ENCODE measurements at places on chromosomes 2 and 18.

- DNase-seq = no peak
These were observed 29.4 kb downstream of the COL4A4 start for GRCh38 chr2:227134591-227134990.

DNA sequence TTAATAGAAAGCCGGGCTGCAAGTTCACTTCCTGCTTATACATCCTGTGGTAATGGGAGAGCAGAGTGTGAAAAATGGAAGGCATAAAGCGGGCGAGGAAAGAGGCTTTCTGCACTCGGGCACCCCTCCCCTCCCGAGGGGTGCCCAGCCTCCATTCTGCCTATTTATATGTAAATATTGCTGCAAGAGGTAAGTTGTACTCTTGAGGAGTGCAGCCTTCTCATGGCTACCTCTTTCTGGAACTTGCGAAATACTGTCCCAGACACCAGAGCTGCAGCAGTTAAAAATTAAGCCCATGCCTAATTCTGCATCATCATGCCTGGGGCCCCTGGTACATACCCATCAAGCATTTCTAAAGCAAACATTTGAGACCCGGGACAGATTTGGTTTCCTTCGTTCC is 156.0 kb downstream of the GBX2 start:
- no peak for DNase-seq

GRCh38 chr2:222663479-222663878 is 7.6 kb upstream of the FARSB start:
- DNase-seq = no peak

DNA sequence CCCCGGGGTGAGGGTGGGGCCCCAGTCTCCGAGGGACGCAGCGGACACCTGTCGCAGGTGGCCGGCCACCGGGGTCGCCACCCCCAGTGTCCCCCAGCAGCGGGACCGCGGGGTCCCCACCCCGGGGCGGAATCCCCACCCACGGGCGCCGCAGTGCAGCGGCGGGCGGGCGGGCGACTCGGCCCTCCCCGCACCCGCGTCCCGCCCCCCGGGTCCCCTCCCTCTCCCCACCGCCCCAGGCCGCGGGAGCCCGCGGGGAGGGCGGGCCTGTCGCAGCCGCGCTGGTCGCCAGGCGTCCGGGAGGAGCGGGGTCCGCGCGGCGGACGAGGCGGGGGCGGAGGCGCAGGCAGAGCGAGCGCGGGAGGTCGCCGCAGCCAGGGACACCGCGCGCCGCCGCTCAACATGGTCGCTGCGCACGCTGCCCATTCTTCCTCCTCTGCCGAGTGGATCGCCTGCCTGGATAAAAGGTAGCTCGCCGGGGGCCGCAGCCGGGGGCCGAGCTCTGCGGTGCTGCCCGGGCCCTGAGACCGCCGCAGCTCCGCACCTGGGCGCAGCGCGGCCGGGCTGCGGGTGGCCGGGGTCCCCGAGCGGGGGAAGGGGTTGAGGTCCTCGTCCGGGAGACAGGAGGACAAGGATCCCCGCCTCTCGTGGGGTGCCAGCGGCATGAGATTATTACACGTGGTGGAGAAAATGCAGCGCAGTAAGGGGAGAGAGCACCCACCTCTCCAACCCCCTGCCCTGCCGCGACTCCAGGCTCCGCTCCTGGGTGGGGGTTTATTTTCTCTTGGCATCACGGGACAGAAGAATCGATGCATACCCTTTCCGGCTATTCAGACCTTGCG is at the start of gene RAPGEF4:
TSS of gene RAPGEF4 (plus strand) at position 264 of the 842 bp plus-strand sequence. CDS start at position 403, 139 bp downstream.
- no peak for DNase-seq

- DNase-seq = peak; percentile 69
These were observed 1.0 kb upstream of the LDLRAD4 start for GRCh38 chr18:13217466-13217961.

DNA sequence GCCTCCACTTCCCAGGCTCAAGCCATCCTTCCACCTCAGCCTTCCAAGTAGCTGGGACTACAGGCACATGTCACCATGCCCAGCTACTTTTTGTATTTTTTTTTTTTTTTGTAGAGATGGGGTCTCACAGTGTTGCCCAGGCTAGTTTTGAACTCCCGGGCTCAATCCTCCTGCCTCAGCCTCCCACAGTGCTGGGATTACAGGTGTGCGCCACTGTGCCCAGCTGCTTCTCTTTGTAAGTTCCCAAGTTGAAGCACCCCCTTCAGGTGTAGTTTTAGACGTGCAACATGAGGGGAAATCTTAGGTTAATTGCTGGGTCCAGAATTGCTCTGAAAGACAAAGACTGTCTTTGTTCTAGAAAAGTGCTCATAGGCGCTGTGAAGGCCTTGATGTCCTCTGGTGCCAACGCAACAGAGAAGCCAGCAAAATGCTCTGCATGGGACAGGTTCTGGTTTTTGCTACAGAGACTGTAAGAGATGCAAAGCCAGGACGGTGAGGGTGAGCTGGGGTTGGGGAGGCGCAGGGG is 46.6 kb downstream of the RRM2 start:
- DNase-seq = no peak

- DNase-seq = no peak
These were observed 40.3 kb upstream of the ZSWIM2 start for GRCh38 chr2:186889101-186889879.

DNA sequence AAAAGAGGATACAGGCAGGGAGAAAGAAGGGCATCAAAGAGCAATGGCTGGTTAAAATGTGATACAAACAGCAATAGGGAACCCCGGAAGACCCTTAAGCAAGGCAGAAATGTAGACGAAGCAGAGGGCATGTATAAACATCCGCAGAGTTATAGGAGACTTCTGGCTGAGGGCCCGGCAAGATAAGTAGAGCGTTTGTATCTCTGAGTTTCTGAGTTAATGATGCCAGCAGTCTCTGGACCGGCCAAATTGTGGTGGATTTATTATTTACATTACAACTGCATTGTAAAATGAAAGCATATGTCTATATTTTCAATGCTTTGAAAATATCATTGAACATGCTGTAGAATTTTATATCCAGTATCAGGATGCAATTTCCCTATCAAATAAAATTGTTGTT is 148.0 kb upstream of the KCTD1 start:
- no peak for DNase-seq

- no peak for DNase-seq
These were observed 187.4 kb downstream of the LPIN1 start for GRCh38 chr2:11933854-11934253.

GRCh38 chr2:70397186-70397585 is 95.3 kb upstream of the FAM136A start:
- DNase-seq = no peak

DNA sequence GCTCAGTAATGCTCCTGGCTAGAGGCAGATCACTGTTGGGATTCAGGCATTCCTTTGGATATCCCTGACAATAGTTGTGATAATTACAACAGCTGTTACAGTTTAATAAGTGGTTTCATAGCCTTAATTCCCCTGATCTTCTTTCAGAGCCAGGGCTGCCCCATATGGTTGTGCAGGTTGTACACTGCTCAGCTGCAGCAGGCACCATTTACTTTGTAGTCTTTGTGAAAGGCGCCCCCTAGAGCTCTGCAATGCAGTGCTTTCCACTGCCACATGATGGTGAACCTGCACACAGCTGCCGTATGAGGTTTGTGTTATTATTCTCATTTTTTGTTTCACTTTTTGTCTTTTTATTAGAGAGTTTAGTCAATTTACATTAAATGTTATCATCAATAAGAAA is 239.1 kb downstream of the KCNS3 start:
- no peak for DNase-seq

- DNase-seq = no peak
These were observed at the start of gene TCF23 for GRCh38 chr2:27148801-27149439. Gene TCF23 (plus strand): TSS chr2:27149004. CDS start chr2:27149134, 130 bp downstream.

DNA sequence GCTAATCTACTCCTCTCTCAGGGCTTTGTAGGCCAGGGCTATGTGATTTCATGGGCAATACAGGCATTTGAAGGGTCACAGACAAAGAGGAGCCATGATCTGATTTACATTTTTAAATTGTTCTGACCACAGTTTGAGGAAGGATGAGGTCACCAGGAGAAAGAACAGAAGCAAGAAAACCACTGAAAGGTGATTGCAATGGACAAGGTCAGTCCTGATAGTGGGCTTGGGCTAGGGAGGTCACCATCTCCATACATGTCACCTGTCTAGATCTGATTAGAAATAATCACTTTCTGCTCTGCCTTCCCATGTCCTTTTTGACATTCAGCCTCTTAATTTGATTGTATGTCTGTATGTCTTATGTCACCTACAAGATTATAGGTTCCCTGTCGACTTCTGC is 248.9 kb upstream of the CWC22 start:
- no peak for DNase-seq

GRCh38 chr2:239328351-239329191 is 72.2 kb downstream of the HDAC4 start:
- no peak for DNase-seq

GRCh38 chr2:47039913-47040562 is 115.1 kb downstream of the STPG4 start:
- DNase-seq = no peak

GRCh38 chr2:84137034-84137433 is 322.0 kb downstream of the SUCLG1 start:
- no peak for DNase-seq

GRCh38 chr2:63569740-63570139 is 18.5 kb downstream of the WDPCP start:
- no peak for DNase-seq

GRCh38 chr2:19358242-19359020 is at the start of gene OSR1:
Gene OSR1 (minus strand): TSS chr2:19358623. CDS start chr2:19353805, 4,818 bp downstream.
- peak; percentile 34 for DNase-seq

- DNase-seq = no peak
These were observed 12.3 kb upstream of the MEP1B start for GRCh38 chr18:32177530-32177929.

DNA sequence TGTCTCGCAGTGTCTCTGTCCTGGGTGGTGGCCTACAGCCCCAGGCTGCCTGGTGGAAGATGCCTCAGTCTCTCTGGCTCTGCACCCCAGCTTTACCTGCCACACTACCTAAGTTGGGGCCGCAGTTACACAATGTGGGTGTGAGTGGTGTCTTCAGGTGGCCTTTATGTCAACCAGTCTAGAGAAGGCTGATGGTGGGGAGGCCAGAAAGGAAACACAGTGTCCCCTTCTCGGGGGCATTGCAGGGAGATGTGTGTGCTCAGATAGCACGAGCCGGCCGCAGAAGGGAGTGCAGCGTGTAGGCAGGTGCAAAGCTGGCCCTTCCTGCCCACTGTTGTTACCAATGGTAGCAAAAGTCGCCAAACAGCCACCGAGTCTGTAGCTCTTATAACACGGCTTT is 216.1 kb downstream of the SH3RF3 start:
- DNase-seq = no peak

- DNase-seq = no peak
These were observed 138.9 kb upstream of the PELI1 start for GRCh38 chr2:64283006-64283570.

DNA sequence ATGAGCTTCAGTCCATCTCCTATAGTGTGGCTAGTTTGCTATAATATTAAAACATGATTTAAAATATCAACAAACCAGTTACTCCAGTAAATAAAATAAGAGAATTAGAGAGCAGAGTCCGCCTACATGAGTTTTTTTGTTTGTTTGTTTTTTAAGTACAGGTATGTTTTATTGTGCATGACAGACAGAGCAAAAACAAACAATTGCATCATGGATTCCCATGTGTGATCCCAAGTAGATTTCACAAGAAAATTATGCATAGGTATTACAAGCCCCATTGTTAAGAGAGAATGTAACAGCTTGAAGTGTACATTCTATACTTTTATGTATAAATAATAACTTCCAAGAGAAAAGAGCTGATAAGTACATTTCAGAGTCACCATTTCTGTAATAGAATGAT is 21.0 kb downstream of the SULT1C3 start:
- no peak for DNase-seq

GRCh38 chr2:170297496-170297895 is 119.5 kb downstream of the MYO3B start:
- DNase-seq = no peak

GRCh38 chr2:8540552-8541055 is 141.3 kb upstream of the ID2 start:
- no peak for DNase-seq

- no peak for DNase-seq
These were observed 733.7 kb upstream of the FAM98A start for GRCh38 chr2:34332813-34333212.

DNA sequence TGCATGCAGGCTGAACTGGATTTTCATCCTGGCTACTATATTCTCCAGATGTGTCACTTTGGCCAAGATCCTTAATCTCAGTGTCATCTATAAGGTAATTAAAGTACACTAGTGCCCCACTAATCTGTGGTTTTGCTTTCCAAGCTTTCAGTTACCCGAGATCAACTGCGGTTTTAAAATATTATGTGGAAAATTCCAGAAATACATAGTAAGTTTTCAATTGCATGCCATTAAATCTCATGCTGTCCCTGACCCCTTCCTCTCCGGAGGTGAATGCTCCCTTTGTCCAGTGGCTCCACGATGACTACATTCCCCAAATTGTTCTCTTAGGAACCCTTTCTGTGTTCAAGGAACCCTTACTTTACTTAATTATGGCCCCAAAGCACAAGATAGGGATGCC is 5.3 kb upstream of the TYMS start:
- no peak for DNase-seq

DNA sequence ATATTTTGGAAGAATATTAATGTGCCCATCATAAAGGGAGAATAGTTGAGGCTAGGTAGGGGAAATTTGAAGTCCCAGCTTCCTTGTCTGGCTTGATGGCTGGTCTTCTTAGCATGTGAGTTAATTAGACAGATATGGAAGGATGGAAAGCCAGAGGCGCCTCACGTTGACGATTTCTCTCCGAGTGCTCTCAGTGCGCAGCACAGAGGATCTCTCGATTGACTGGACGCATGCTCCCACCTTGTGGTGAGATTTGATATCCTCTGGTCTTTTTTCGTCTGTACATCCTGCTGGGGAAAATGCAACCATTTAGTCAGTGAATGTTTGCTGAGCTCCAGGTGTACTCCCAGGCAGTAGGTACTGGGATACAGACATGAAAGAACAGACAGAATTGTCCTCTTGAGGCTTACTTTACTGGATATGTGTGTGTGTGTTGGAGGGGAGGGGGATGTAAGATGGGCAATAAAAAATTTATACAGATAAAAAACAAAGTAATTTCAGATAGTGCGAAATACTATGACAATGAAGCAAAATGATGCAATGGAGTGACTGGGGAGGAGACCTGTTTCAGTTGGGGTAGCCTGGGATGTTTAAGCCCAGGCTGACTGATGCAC is 66.9 kb upstream of the ZNG1B start:
- DNase-seq = peak; percentile 75

- no peak for DNase-seq
These were observed 84.4 kb upstream of the HS6ST1 start for GRCh38 chr2:128402911-128403670.

GRCh38 chr2:64686283-64686956 is 32.7 kb upstream of the SERTAD2 start:
- DNase-seq = no peak

DNA sequence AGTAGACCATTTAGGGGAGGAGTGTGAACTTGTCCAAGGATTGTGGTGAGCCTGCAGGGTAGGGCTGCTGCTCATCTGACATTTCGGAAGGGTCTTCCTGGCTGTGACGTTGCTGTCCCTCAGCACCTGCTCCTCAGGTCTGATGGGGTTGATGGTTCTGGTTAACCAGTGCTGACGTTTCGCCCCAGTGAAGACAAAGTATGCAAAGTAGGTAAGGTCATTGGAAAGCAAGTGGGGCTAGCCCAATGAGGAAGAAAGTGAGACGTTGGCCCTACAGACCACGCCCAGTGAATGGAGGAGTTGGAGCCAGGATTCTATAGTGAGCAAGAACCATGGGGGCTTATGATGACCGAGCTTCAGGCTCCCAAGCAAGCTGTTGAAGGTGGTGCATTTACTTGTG is 33.4 kb upstream of the ZNF396 start:
- DNase-seq = no peak

GRCh38 chr2:67295406-67295805 is 101.7 kb upstream of the ETAA1 start:
- DNase-seq = no peak

All from activated CD4-positive, alpha-beta T cell treated with anti-CD3 and anti-CD28 coated beads for 48 hours (primary cell).